ENCODE measurements at places on chromosomes 11 and 22.

DNA sequence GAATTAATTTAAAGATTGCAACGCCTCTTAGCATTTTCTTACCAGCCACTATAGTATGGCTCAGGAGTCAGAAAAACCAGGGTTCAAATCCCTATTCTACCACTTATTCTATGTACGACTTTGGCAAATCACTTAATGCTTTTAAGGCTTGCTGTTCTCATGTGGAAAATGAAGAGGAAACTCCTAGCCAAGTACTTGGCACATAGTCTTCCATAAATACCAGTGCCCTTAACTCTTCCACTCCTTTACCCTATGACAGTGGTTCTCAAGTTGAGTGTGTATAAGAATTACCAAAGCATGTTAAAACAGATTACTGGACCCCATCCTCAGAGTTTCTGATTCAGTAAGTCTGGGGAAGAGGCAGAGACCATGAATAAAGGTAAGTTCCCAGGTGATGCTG is 107.6 kb downstream of the RBFOX2 start:
- no peak for DNase-seq

DNA sequence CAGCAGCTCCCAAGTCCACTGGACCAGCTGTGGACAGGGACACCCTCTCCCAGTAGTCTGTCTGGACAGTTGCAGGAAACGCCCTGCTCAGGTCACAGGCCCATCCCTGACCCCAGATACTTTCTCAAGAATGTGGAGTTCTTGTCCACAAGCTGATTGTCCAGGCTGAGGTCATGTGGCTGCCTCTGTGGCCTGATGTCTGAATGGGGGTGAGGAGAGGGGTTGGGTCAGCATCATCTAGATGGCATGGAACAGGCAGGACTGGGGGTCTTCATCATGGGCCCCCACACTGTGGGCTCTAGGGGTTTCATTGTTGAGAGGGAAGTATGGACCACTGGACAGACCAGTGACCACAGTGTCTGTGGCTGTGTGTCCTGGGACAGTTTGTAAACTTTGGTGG is 1015.0 kb downstream of the TBC1D22A start:
- DNase-seq = no peak

DNA sequence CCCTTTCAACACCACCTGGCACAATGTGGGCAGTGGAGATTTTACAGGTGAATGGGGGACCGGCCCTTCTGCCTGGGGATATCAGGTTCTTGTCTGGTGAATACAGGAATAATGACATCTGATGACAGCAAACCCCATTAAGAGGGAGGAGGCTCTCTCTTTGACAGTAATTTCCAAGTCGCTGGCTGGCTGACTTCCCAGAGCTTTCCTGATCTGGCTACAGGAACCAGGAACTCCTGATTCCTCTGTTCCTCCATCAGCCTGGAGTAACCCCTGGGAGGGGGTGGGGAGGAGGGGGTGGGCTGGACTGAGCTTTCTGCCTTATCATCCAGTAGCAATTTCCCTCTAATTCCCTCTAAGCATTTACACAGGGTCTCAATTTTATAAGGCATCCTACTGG is 3.7 kb upstream of the MIEF1 start:
- no peak for DNase-seq

- no peak for DNase-seq
Measured at GRCh38 chr11:10770626-10771254, 19.7 kb downstream of the CTR9 start.

DNA sequence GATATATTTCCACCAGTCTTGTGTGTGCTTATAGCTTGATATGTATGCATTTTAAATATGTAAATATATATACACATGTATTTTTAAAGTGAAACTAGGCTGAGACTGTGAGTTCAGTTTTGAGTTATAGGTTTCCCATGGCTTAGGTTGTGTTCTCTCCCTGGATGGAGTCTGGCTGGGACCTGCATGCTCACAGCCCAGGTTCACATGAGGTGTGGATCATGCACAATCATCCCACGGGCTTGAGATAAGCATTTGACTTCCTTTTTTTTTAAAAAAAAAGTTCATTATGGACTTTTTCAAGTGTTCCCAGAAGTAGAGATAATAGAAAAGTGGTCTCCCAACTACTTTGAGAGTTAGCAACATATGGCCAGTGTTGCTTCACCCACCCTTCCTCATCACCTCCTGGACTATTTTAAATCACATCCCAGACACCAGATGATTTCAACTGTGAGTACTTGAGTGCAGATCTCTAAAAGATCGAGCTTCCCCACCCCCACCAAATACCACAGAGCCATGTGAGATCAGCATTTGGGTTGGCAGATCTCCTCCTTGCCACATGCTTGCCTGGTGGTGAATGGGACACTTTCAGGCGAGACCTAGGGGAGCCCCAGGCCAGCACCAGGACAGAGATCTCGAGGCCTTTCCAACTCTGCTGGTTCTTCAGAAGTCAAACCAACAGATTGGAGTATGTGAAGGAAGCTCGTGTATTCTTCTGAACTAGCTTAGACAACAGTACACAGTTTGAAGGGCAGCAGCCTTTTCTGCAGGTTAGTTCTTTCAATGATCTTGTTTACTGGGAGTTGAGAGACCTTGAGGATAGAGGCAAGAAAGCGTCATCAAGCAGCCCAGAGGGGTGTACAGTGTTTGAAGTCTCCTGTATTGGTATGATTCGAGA is 15.9 kb downstream of the MED15 start:
- no peak for DNase-seq

DNA sequence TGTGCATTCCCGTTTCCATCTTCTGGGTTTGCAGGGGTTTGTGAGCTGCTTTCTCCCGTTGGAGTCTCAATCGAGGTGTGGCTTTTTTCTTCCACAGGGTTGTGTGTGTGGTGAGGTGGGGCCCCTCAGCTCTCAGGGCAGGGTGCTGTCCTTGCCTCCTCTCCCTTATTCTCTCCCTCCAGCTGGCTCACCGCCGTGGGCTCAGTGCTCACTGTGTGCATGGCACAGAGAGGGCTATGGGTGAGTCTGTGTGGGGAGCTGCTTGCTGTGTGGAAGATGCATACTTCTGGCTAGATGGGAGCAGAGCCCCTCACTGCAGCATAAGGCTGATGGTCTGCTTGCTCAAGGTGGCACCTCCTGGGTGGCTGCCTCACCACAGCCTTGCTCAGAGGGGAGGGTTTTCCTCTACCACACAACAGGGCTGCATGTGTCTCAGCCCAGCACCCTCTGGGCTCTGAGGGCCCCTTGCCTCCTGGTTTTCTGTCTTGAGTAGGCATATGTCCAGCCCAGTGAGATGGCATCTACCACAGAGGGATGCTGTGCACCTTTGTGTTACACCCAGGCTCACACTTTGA is 203.1 kb upstream of the B3GAT1 start:
- DNase-seq = no peak

GRCh38 chr22:22030493-22031182 is 48.1 kb upstream of the TOP3B start:
- no peak for DNase-seq

DNA sequence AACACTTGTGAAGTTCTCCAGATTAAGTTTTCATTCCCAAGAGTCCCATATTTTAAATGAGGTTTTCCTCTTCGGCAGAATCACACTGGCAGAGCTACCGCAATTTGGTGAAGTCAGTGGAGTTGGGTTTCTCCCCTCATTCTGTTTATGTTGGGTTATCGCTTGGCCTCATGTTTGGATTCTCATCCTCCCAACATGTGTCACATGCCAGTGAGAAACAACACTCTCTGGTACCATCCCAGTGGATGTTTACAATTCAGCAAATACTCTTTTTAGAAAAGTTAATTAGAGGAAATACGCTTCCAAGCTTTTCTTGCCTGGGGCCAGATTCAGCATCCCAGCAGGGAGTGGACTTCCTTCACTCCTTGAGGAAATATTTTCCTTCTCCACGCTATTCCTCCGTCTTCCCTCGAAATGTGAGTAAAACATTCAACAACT is 2.1 kb downstream of the PAMR1 start:
- no peak for DNase-seq

- DNase-seq = no peak
Measured at GRCh38 chr11:18243783-18244362, 4.6 kb downstream of the SAA2 start.

GRCh38 chr22:40414311-40414710 is 43.9 kb downstream of the SGSM3 start:
- DNase-seq = no peak

GRCh38 chr11:115605871-115606497 is 101.8 kb upstream of the CADM1 start:
- no peak for DNase-seq

DNA sequence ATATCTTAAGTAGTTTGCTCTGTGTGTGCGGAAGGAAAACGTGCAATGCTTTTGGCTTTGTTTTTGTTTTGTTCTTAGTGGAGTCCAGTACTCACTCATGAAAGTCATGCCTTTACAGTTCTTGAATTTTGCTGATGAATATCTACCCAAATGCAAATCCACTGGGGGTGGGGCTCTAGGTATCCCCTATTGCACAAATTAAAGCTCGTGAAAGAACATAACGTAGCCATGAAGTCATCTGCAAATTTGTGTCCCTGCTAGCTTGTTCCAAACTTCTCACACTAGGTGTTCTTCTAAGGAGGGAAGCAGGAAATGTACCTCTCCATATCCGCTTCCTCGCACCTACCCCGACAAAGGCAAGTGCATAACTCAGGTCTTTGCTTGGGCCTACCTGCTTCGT is 118.9 kb downstream of the MICAL3 start:
- DNase-seq = no peak

DNA sequence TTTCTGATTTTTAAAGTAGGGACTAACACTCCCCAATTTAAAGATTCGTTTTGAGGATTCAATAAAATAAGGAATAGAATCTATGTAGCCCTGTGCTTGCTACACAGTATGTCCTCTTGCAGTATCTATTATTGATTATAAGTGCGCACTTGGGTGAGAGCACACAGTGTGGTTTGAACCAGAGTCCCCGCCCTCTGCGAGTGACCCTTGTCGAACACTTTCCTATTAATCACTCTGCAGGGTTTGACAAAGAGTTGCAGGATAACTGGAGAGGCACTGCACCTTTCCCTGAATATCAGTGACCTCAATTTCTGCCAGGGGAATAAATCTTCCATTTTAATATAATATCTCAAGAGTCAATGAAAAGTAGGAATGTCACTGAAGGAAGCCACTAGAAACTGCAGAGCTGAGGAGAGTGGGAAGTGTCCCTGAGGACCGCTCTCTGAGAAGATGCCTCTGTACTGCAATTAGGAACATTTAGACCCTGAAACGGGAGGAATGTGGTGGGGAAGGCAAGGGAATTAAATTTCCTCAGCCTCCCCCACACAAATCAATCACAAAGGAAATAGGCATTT is 182.2 kb downstream of the MAML2 start:
- DNase-seq = no peak

- DNase-seq = no peak
Measured at GRCh38 chr11:24496736-24497725, at the start of gene LUZP2. TSS of gene LUZP2 (plus strand) at chr11:24497053.

GRCh38 chr11:93028960-93029522 is 59.6 kb downstream of the MTNR1B start:
- DNase-seq = no peak

- DNase-seq = no peak
Measured at GRCh38 chr11:115324581-115325432, 179.4 kb downstream of the CADM1 start.

GRCh38 chr11:370070-370941 is 1.0 kb downstream of the B4GALNT4 start:
- DNase-seq = no peak

- no peak for DNase-seq
Measured at GRCh38 chr11:125479137-125479536, 16.9 kb downstream of the FEZ1 start.

DNA sequence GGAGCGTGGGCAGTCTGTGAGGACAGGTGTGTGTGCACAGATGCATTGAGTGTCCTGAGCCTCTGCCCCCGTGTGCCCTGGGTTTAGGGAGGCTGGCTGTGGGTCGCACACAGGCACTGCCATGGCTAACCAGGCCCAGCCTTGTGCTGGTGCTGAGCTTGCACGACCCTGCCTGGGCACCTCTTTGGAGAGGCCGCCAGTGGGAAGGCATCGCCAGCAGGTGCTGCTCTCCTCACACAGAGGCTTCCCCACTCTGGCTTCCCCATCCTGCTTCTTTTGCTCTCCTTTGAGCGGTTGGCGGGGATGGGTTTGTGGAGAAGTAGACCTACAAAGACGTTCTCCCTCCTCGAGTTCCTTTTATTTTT is 4.1 kb downstream of the WNT7B start:
- no peak for DNase-seq

- DNase-seq = no peak
Measured at GRCh38 chr11:1864831-1865665, 12.2 kb downstream of the LSP1 start.

DNA sequence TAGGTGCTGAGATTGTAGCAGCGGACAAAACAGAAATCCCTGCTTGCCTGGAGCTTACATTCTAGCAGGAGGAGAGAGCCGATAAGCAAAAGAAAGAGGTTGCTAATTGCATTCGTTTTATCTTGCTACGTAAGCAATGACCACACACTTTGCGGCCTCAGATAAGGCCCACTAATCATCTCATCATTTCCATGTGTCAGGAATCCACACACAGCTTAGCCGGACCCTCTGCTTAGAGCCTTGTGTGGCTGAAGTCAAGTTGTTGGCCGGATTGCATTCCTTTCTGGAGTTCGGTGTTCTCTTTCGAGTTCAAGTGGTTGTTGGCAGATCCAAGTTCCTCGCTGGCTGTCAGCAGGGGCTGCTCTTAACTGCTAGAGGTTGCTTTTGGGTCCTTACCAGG is 101.6 kb downstream of the CHST1 start:
- DNase-seq = no peak

- DNase-seq = no peak
Measured at GRCh38 chr11:119525180-119525866, 102.4 kb upstream of the THY1 start.

DNA sequence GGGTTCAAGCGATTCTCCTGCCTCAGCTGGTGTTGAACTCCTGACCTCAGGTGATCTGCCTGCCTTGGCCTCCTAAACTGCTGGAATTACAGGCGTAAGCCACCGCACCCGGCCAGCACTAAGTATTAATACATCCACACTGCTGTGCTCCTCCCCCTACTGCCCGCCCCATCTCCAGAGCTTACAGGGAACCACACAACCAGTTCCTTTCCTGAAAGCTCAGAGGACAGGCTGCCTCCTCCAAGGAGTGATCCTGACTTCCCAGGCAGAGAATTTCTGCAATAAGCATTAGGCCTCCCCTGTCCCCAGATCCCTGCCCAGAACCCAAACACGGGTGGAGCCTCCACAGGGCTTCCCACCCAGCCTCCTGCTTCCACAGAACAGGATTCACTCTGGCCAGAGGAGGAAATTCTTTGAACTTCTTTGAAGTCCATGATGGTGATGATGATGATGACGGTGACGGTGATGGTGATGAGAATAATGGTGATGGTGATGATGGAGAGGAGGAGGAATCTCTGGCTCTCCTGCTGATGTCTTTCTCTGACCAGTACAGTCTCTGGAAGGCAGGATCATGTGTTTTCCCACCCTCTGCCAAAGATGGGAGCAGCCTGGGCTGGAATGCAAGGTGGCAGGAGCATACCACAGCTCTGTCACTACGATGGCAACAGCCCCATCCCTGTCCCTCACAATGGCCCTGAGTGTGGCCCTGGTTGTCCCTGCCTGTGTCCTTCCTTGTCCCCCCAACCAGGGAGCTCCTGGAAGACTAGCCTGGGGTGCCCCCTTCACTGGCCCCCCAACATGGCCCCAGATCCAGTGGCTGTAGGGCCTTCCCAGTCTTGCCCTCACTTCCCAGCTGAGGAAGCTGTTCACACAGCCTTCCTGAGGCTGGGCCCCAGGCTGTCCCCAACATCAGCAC is 33.5 kb upstream of the CSNK1E start:
- DNase-seq = no peak

- no peak for DNase-seq
Measured at GRCh38 chr22:43393132-43393843, 18.5 kb upstream of the MPPED1 start.
